ENCODE measurements at places on chromosomes 1 and 21. TPM values are rescaled to one million over a fixed set of nuclear protein-coding genes. Genes with fewer than 3 reads are reported as not detected.

DNA sequence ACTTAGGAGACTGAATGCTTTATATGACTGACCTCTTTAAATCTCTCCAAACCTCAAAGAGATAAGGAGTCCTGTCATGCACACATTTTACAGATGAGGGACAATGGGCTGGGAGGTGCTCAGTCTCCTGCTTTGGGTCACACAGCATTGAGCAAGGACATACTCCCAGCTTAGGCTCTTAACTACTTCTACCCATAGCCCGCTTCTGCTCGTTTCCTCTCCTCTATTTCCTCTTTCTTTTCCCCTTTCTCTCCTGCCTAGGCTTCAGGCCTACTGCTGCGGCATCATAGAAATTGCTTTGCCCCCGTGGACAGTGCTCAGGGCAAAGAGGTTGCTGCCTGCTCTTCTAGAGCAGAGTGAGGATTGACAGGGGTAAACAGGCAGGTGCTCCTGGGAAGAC is 12.4 kb upstream of the ZNF691 start:
- no peak for DNase-seq

The CKS1B gene
- 35.7 TPM for total RNA-seq

The SHE gene
- 3.4 TPM for total RNA-seq

GRCh38 chr1:230864441-230864840 is 3.9 kb downstream of the C1orf198 start:
- DNase-seq: no peak

- no peak for DNase-seq
Measured at GRCh38 chr1:209797978-209798639, 7.8 kb downstream of the IRF6 start.

- DNase-seq: no peak
Measured at GRCh38 chr1:234769986-234770795, 160.2 kb upstream of the IRF2BP2 start.

GRCh38 chr21:39198800-39199199 is 15.5 kb upstream of the PSMG1 start:
- no peak for DNase-seq

GRCh38 chr1:3014050-3014440 is 7.2 kb upstream of the ACTRT2 start:
- no peak for DNase-seq

The STUM gene
- total RNA-seq: 1.4 TPM

- peak; percentile 16 for DNase-seq
Measured at GRCh38 chr21:25421321-25422028, 185.8 kb downstream of the MRPL39 start.

DNA sequence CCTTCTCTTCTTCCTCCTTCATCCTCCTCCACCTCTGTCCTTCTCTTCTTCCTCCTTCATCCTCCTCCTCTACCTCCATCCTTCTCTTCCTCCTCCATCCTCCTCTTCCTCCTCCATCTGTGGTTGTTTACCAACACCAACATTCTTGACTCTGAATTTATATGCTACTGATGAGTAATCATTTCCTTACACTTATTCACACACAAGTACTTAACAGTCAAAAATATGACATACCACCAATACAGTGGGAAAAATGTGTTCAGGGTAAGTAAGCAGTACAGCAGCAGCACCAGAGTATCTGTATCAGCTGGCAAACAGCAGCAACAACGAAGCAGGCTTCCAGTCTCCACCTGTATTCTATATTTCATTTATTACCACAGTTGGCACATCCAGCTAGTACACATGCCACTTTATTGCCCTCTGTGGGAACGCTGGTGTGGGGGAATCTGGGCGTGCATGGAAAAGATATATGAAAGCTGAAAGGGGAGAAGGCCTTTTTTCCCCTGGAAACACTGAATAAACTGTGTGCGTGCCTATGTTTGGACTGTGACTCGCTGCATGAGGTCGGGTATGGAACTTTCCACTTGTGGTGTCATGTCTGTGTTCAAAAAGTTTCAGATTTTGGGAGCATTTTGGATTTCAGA is 16.0 kb downstream of the ADSS2 start:
- no peak for DNase-seq

DNA sequence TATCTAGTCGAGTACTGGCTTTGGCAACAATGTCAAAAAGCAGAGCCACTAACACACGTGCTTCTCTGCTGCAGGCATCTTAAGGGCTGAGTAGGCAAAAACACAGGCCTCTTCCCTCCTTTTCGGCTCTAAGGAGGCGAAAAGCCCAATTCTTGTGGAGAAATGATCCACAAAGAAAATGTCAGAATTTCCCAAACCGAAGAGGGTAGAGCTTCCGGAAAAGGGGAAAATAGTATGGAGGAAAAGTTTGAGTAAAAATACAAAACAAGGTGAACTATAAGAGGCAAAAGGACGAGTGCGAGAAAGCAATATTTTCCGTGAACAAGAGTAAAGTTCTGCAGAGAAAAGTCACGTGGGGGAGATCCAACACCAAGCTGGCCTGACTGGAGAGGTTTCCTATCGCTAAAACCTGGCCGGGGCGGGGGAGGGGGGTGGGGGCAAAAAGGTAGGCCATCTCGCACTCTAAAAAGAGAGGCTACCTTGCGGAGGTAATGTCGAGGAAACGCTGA is 551 bp downstream of the ZRANB2 start:
- no peak for DNase-seq
